Mononuclear cell (primary cell): ENCODE measurements at places on chromosomes 2 and 18. TPM values are rescaled to one million over a fixed set of nuclear protein-coding genes. Genes with fewer than 3 reads are reported as not detected.

FAM237A gene
- not detected for total RNA-seq

TAF4B gene
- 28.1 TPM for total RNA-seq

STAT4 gene
- total RNA-seq: 163 TPM

LYPD6B gene
- total RNA-seq: not detected

EMX1 gene
- total RNA-seq: not detected

NT5DC4 gene
- total RNA-seq: not detected

SESTD1 gene
- total RNA-seq: 20.1 TPM

MATN3 gene
- not detected for total RNA-seq

ITGA4 gene
- total RNA-seq: 138 TPM
